Activated CD4-positive, alpha-beta memory T cell treated with anti-CD3 and anti-CD28 coated beads, Interleukin-2, amount 10 ng/mL, durations not matched to agents 7 days and 5 days (primary cell): ENCODE measurements at places on chromosomes 4 and X. TPM values are rescaled to one million over a fixed set of nuclear protein-coding genes. Genes with fewer than 3 reads are reported as not detected.

CD38 gene
- total RNA-seq = 128 TPM

DNA sequence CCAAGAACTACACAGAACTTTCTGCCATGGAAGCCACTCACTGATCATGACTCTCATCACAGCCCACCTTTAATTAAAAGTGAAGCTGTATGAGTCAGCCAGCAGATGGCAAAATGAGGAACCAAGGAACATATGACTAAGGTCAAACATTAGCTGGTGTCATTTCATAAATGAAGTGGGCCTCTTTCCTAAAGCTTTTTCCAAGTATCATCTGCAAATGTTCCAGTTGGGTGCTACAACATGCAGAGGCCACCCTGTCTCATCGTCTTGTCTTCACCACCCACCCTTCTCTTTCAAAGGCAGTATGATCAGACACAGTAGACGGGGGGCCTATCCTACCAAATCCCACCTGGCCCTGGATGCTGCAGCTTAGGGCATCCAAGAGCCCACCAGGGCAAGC is 9.2 kb upstream of the EOLA1 start:
- DNase-seq = no peak

GRCh38 chr4:175930471-175930870 is 118.4 kb upstream of the GPM6A start:
- no peak for DNase-seq

RBM46 gene
- total RNA-seq = not detected

DNA sequence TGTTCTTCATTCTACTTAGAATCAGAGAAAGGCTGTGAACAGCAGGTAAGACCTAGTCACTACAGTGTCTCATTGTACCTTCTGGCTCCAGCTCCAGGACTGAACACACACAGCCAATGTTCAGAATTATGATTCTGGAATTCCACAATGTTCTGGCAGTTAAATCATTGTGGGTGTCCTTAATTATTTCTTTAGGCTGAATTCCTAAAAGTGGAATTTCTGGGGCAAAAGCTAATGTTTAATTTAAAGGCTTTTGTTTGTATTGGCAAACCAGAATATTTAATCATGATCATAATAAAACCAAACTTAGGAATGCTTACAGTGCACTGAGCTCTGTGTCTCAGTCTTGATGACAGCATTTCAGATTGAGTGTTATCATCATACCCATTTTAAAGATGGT is 67.0 kb upstream of the FAT1 start:
- no peak for DNase-seq
